Subcutaneous preadipocyte (primary cell): ENCODE measurements at places on chromosomes 11 and 22. TPM values are rescaled to one million over a fixed set of nuclear protein-coding genes. Genes with fewer than 3 reads are reported as not detected.

The FJX1 gene
- 42.6 and 140 TPM in 2 replicates for total RNA-seq

The CALCA gene
- total RNA-seq: not detected in 2 replicates

The SPDYC gene
- not detected in 2 replicates for total RNA-seq

The LRRC10B gene
- total RNA-seq: under 0.01 TPM in 1 of 2 replicates, not detected in the other

The TREH gene
- not detected in 2 replicates for total RNA-seq

The SCGB1D2 gene
- total RNA-seq: not detected in 2 replicates

The TBX1 gene
- total RNA-seq: 7.2 TPM in 1 of 2 replicates, not detected in the other

The SCGB2A2 gene
- total RNA-seq: not detected in 2 replicates

The OOSP1 gene
- not detected in 2 replicates for total RNA-seq
